CD4-positive, alpha-beta T cell (primary cell): ENCODE measurements at places on chromosomes 5 and 9. TPM values are rescaled to one million over a fixed set of nuclear protein-coding genes. Genes with fewer than 3 reads are reported as not detected.

DNA sequence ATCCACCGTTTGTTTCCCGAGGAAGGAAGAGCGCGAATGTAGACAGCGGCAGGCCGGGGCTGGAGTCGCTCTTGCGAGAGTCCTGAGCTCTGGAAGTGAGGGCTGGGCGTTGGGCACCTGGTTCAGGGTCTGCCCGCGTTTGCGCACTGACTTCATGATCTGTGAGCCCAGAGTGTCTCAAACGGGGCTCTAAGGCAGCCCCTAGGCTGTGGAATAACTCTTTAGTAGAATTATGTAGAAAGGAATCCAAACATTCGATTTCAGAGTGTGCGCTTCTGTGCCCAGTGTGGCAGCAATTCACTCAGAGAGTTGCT lies 478 bp upstream of the GGTA1 start:
- peaks cover 56% of the 10 kb centered on the region for H3K27me3 ChIP-seq
- peak overlapping the region; percentile 5 for H3K4me3 ChIP-seq
- no peak for DNase-seq
- H3K4me1 ChIP-seq = peaks cover 24% of the 10 kb centered on the region
- H3K27ac ChIP-seq = no peak overlapping the region
- H3K36me3 ChIP-seq = no peaks in the 10 kb centered on the region

GRCh38 chr9:117597977-117598376 lies 106.2 kb upstream of the TLR4 start:
- no peak overlapping the region for H3K27ac ChIP-seq
- no peak overlapping the region for H3K4me3 ChIP-seq
- DNase-seq = no peak
- H3K4me1 ChIP-seq = no peaks in the 10 kb centered on the region
- no peaks in the 10 kb centered on the region for H3K36me3 ChIP-seq
- H3K27me3 ChIP-seq = no peaks in the 10 kb centered on the region

DNA sequence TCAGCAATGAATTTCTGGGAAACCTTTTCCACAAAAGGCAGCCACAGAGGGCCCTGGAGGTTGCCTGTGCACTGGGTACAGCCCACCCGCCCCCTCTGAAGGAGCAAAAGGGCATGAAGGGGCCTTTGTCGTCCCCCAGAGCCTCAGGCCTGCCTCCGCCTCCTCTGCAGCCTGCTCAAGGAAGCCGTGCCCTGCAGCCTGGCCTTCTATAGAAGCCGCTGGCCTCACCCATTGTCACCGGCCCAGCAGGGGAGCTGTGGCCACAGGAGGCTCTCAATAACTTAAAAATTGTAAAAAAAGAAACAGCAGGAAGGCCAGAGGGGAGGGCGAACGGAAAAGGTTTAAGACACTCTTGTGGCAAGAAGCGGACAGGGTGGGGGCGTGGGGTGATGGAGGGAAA lies 213.3 kb downstream of the IRX2 start:
- H3K36me3 ChIP-seq = no peaks in the 10 kb centered on the region
- no peak overlapping the region for H3K27ac ChIP-seq
- H3K4me1 ChIP-seq = no peaks in the 10 kb centered on the region
- H3K4me3 ChIP-seq = no peak overlapping the region

The GBGT1 gene
- total RNA-seq = 1.3 TPM

The FYB1 gene
- total RNA-seq = 478 TPM

The ANKRD55 gene
- 10.2 TPM for total RNA-seq
